ENCODE measurements at places on chromosomes 16 and 17. TPM values are rescaled to one million over a fixed set of nuclear protein-coding genes. Genes with fewer than 3 reads are reported as not detected.

GRCh38 chr17:37123941-37124820 lies 175.4 kb downstream of the AATF start:
- DNase-seq = no peak

DNA sequence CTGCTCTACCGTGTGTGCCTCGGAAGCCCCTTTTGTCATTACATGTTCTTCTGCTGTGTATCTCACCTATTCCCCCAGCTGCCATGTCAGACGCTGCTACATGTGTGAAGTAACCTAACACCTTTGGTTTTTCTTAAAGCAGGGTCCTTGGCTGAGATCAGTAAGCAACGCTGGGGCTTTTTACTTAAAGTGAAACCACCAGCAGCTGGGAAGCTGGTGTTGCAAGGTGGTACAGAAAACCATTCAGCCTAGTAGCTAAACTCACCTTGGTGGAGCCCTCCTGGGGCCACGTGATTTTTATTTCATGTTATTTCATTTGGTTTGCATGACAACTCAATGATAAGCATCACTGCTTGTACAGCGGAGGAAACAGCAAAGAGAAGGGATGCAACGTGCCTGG lies 62.6 kb downstream of the PLCG2 start:
- DNase-seq = no peak

DNA sequence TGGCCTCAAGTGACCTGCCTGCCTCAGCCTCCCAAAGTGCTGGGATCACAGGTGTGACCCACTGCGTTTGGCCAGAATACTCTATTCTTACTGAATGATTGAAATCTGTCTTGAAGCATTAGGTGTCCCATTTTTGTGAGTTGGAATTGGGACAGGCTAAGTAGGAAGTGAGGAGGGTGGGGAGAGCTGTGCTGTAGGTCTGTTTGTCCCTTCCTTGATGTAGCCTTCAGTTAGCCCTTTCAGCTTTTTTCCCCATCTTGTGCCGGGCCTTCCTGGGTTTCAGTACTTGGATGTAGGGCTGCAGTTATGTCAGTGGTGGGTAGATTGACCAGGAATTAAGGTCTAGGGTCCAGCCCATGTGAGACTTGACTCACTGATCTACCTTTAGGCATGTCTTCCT lies 8.7 kb downstream of the PYCARD start:
- DNase-seq = no peak

GRCh38 chr16:85832570-85833218 lies 33.2 kb downstream of the COX4I1 start:
- DNase-seq = no peak

GRCh38 chr17:17723354-17724261 lies 42.4 kb downstream of the RAI1 start:
- peak; percentile 51 for DNase-seq

GRCh38 chr16:87320510-87321227 lies 3.5 kb upstream of the C16orf95 start:
- DNase-seq = no peak

DNA sequence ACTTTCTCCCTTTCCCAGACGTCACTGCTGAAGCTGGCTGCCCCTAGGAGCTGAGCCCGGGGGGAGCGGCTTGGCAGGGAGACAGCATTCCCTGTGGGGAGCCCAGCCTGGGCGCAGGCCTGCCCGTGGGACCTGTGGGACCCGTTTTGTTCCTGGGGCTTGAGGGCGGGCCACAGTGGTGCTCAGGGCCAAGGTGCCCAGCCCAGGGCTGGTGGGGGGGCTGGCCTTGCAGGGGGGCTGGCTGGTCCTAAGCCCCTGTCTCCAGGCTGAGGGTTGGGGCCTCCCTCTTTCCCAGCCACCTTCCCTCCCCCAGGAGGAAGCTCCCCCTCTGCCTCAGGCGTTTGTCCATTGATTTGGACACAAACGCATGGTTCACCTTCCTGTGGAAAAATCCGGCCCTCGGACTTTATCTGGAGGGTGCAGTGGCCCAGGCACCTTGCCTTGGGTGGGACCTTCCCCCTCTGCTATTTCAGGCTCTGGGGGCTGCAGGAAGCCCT lies 4.4 kb downstream of the NHERF2 start:
- DNase-seq = no peak

DNA sequence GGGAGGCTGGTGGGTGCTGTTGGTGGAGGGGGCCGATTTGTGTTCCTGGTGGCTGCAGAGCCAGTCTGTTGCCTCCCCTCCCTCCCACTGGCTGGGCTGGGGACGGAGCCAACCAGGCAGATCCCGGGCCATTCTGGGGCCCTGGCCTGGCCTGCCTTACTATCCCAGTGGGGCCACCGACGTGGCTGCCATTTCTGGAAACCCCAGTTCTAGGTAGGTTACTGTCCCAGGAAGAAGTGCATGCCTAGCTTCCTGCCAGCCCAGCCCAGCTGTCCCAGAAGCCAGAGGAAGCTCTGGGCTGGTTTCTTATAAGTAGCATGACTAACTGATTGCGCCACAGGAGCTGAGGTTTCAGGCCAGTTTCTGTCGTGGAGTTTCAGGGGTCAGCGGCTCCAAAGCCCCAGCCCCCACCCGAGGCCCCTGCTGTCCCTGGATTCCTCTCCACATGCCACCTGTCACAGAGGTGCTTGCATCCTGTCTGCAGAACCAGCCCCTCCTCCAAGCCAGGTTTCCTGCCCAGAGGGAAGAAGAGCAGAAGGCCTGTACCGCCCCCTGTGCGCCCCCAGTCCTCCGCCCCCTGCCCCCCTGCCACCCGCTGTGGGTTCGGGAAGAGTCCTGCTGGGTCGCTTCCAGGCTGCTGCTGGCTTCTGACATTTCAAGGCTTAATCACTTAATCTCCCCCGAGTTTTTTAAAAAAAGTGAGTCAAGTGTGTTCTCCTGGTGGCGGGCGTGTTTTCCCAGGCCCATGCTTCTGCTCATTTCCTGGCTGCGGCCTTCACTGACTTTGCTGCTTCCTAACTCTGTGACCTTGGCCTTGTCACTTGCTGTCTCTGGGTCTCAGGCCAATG lies 13.2 kb downstream of the IL4R start:
- DNase-seq = peak; percentile 95

- no peak for DNase-seq
Observed at GRCh38 chr16:12311309-12311708, 334.8 kb downstream of the SNX29 start.

- no peak for DNase-seq
Observed at GRCh38 chr16:84327926-84328505, 33.3 kb downstream of the WFDC1 start.

GRCh38 chr16:25709213-25709612 lies 17.5 kb downstream of the HS3ST4 start:
- no peak for DNase-seq

DNA sequence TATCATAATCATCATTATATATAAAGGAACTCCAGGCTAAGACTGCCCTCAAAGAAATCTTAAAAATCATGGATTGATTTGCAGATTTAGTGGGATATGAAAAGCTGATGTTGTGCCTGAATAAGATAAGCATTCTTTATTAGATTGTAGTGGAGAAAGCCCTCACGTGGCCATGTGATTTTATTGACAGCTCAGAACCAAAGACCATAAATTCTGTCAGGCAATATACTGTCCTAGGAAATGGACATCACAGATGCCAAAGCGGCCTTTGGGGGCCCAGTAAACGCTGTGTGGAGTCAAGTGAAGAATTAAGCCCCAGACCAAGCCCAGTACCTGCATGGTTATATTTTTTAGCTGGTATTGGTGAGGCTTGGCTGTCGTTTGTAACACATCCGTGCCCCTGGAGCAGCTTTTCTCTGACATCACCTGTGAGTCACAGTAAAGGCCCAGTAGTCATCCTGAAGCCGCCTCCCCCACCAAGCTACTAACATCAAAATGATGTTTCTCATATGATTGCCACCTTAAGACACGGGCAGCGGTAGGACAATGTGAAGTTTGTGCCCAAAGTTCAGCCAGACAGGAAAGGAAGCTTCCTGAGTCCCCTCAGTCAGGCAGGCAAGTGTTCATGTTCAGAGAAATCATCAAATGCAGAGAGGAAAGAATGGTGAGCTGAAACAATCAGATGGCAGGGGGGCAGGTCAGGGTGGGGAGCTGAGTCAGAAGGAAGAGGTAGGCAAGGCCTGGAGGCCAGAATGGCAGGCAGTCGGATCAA lies 209.4 kb downstream of the IRX3 start:
- peak; percentile 77 for DNase-seq

GRCh38 chr17:48013876-48014594 lies 23.6 kb downstream of the COPZ2 start:
- DNase-seq = no peak

DNA sequence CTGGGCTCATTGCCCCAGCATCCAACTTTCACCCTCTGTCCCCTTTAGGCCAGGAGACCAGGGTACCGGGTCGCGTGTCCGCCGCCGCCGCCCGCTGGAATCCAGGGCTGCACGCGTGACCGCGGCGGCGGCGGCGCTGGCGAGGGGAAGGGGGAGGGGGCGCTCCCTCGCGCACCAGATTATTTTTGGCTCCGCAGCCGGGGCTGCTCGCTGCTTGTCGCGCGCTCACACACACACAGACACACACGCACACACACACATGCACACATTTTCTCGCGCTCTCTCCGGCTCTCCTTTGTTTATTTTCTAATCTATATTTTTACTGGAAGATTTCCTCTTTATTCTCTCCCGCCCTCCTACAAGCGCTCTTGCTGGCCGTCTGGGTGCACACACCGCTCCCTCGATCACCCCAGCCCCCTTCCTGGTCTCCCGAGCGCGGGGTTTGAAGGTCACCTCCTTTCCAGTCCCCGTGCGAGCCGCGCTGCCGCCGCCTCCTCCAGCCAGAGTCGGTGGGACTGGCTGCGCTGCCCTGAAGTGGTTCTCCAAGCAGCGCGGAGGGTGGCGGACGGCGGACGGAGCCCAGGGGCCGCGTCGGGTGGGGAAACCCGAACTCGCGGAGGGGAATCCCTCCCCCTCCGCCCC lies 921.4 kb upstream of the EEF2KMT start:
- no peak for DNase-seq

- no peak for DNase-seq
Observed at GRCh38 chr16:89308391-89309333, 91.2 kb downstream of the ZNF778 start.

GRCh38 chr16:11564046-11564926 lies 22.4 kb downstream of the LITAF start:
- no peak for DNase-seq

DNA sequence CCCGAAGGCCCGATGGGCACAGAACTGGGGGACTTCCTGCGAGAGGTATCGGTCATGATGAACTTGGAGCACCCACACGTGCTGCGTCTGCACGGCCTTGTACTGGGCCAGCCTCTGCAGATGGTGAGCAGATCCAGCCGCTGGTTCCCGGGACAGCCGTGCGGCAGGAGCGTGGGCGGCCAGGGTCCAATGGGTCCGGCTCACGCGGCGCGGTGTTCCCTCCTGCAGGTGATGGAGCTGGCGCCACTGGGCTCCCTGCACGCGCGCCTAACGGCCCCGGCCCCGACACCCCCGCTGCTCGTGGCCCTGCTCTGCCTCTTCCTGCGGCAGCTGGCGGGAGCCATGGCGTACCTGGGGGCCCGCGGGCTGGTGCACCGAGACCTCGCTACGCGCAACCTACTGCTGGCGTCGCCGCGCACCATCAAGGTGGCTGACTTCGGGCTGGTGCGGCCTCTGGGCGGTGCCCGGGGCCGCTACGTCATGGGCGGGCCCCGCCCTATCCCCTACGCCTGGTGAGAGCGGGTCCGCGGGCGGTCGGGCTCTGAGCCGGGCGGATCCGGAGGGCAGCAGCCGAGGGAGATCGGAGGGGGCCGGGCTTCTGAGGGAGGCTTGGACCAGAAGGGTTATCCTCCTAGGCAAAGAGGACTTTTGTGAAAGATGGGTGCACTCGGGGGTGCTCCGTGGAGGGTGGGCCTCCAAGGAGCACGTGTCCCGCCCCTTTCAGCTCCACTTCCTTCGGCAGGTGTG lies 3.0 kb downstream of the TNK1 start:
- no peak for DNase-seq

- DNase-seq = no peak
Observed at GRCh38 chr17:588519-588918, 126.1 kb downstream of the VPS53 start.

- peak; percentile 56 for DNase-seq
Observed at GRCh38 chr17:882827-883585, 96.6 kb downstream of the NXN start.

DNA sequence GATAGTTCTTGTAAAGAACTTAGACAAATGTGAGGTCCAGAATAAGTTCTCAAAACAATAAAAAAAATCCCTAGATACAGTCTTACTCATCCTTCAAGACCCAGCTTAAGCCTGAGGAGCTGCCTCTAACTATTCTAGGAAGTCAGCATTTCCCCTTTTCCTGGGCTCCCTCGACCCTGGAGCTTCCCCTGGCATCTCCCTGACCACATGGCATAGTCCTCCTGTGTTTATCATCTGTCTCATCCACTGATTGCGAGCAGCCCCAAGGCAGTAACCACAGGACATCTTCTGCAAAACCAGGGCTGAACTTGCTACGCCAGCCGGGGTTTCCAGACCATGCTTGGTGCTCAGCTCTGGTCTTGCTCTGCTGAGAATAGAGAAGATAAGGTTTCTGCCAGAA lies 36.7 kb upstream of the NLRP1 start:
- DNase-seq = no peak

GRCh38 chr16:57282510-57283213 lies 1.8 kb downstream of the PLLP start:
- no peak for DNase-seq

DNA sequence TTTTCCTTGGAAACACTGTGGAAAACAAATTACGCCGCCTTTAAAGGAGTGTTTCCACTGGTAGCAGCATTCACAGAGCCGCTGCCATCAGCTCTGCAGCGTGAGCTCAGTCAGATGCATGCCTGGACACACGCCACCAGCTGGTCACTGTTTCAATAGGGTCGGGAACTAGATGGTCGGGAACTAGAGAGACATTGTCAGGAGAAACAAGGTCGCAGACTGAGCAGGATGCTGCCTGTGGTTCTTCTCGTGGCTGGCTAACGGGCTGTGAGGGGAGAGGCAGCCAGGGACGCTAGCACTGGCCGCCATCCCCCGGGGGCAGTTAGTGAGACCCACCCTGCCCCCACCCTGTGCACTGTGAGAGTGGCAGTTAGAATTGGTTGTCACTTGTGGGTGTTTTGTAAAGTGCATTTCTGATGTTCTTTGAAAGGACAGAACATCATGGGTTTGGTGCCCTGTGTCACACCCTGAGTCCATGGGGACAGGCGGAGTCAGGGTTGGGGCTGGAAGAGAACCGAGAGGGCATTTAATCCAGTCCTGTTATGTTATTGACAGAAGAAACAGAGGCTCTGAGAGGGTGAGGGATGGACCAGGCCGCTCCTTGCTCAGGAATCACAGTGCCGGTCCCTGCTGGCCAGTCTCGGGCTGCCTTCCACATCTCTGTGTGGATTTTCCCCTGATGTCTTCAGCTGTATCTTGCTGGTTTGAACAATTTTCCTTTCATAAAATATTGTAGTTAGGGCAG lies 86.3 kb downstream of the SPECC1 start:
- DNase-seq = peak; percentile 59

GRCh38 chr17:41065829-41066624 lies at the start of gene KRTAP2-4:
TSS of gene KRTAP2-4 (minus strand) at chr17:41065879. CDS start at chr17:41065845, 34 bp downstream.
- DNase-seq = peak; percentile 96

TNRC6C gene
- total RNA-seq = 3.2 TPM

MYH1 gene
- total RNA-seq = not detected

CCL22 gene
- total RNA-seq = not detected

HEATR9 gene
- not detected for total RNA-seq

P2RX5 gene
- total RNA-seq = 0.29 TPM

RSKR gene
- 3.5 TPM for total RNA-seq

OTOP2 gene
- total RNA-seq = not detected

KRT14 gene
- not detected for total RNA-seq
